ENCODE measurements at places on chromosomes 12 and 14.

DNA sequence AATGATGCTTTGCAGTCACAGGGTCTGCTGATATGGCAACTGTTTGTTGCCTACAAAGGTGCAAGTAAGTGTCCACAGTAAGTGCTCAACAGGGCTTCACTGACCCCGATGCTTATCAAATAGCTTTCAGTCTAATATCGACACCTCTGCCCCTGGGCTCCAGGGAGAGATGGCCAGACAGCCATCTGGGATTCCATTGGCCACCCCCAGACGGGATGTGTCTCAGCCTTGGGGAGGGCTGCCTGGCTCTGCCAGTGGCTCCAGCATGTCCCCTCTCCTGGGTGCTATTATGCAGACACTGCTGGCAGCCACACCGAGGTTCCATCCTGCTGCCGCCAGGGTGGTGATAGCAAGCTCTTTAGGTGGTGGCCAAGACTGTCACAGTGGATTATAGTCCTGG lies 57.4 kb downstream of the DGLUCY start:
- DNase-seq: no peak

- DNase-seq: no peak
These were observed 422.9 kb upstream of the OR4E1 start for GRCh38 chr14:22096514-22096895.

GRCh38 chr12:132138941-132139871 lies 4.9 kb downstream of the DDX51 start:
- DNase-seq: no peak

- DNase-seq: no peak
These were observed 228.2 kb upstream of the PWP1 start for GRCh38 chr12:107457362-107457935.

DNA sequence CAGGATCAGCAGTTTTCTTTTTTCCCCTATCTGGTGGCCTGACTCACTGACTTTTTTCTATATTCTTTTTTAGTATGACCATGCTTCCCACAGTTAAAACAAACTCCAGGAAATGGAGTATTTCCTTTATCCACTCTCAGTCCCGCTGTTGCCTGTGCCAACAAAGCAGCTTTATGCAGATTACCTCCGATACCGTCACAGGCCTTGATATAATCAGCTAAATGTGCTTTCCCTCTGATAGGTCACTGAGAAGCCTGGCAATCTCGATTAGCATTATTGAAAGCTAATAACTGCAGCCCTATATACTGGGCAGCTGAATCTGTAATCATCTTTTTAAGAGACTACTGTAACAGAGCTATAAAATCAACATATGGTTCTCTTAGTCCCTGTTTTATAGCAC lies 243.6 kb downstream of the KIF21A start:
- DNase-seq: no peak

- DNase-seq: no peak
These were observed 48.4 kb upstream of the EML1 start for GRCh38 chr14:99744873-99745224.

DNA sequence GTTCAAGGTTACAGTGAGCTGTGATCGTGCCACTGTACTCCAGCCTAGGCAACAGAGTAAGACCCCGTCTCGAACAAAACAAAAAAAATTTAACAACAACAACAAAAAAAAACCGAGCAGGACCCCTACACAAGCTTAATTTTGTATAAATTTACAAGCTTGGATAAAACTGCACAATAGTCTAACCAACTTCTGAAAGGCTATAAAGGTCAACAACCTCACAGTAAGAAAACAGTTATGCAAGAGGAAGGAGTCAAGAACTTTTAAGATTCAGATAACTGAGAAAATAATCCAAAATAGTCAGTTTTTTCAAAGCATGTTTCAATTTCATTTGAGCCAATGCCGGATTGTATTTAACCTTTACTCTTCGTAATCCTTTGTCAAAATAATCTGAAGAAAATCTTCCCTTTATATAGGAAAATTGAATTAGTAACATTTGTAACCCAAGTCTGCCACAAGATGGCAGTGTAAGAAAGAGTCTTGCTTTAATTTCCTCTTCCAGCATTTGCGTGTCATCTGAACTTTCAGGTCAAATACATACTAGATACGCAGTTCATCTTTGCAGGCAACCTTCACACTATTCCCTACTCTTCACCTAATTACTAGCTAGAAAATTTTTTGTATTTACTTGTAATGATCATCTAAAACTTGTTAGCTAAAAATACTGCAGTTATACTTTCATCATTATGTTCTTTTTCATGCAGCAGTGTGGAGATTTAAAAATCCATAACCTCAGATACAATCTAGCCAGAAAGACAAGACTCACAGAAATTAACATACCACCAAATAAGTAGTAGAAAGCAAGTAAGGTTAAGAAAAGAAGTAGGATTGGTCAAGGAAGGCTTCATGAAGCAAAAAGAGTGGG lies 5.8 kb downstream of the CCNB1IP1 start:
- no peak for DNase-seq
